ENCODE measurements at places on chromosomes 7 and 10.

DNA sequence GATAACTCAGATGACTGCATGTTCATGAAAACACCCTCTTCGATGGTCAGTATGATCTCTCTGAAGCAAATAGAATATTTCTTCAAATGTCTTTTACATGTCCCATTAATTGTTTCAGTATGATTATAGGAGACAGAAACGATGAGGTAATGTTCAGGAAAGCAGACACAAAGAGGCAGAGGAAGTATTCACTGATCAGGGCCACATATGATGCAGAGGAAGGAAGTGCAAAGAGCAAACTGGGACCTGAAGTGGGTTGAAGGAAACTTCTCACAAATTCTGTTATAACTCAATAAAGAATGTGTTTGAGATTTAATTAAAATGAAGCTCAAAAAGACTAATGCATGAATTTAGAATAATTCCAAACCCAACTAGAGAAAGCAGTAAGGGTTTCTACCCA is 70.5 kb downstream of the TES start:
- DNase-seq = no peak

GRCh38 chr10:91682912-91683311 is 50.0 kb upstream of the PPP1R3C start:
- DNase-seq = no peak

GRCh38 chr10:83458611-83459010 is 680.7 kb upstream of the GHITM start:
- DNase-seq = no peak

DNA sequence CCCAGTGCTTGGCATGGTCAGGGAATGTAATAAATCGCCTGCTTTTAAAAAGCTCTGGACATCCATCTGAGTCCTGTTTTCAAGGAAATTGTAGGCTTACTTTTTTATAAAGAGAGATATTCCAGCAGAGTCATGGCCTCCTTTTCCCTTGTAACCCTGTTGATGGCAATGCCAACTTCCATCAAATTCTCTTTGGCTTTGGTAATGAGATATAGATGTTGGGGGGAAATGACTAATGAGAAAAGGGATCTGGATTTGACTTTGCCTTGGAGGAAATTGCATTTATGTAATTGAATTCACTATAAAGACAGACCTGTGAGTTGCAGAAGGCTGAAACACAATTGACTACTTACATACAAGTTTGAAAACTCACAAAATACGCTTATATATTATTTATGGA is 347.5 kb downstream of the GPR158 start:
- no peak for DNase-seq

GRCh38 chr7:96021568-96021967 is 249.2 kb downstream of the DYNC1I1 start:
- no peak for DNase-seq

DNA sequence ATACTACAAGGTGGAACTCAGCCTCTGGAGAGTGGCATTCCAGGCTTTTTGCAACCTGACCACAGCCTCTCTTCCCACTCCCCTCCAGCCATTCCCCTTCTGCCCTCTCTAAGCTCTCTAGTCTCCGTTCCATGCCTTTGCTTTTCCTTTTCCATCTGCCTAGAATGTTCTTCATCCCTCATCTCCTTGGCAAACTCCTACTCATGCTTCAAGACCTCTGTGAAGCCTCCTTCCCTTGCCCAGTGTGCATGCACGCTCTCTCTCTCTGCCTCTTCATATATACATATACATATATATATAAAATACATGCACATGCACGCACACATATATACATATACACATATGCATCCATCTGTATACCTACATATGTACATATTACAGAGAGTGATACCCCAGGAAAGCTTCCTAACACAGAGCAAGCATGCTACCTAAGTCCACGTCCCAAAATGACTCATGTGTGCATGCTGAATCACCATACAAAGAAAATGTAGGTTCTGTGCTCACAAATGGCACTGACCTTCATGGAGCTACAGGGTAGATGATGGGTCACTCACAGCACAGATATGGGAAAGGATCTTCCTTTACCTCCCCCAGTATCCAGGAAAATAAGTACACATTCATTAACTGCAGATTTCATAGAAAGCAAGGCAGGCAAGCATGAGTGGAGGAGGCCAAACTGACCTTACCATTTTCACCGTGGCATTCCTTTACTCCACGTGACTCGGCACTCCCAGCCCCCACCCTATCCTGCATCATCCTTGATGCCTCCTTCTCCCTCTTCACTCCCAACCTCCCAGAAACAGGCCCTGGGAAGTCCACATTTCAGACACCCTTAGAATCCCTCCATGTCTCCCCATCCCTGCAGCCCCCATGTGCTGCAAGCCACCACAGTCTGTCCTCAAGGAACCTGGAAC is 238.4 kb upstream of the ZMIZ1 start:
- no peak for DNase-seq

DNA sequence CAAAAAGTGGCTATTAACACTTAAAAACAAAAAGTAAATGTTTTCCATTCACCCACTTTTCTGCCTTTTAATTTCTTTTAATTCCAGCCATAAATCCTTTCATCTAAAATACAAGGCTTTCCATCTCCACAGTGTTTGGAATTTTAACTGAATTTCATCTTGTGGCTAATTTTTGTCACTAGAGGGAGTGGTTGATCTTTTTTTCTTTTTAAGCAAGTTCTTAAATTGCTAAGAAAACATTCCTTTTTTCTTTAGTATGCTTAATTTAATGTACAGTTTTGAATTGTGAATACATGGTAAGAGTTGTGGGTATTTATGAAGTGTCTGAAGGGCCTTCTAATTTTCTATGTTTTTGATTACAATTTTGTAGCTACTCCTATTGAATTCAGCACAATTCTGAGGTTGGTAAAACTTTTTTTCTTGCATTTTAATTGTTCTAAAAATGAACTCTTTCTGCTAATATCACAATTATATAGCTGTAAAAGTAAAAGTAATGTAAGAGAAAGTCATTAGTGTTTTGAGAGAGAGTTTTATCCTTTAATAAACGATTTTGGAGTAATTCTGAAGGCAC is 54.9 kb upstream of the ANK3 start:
- DNase-seq = no peak

DNA sequence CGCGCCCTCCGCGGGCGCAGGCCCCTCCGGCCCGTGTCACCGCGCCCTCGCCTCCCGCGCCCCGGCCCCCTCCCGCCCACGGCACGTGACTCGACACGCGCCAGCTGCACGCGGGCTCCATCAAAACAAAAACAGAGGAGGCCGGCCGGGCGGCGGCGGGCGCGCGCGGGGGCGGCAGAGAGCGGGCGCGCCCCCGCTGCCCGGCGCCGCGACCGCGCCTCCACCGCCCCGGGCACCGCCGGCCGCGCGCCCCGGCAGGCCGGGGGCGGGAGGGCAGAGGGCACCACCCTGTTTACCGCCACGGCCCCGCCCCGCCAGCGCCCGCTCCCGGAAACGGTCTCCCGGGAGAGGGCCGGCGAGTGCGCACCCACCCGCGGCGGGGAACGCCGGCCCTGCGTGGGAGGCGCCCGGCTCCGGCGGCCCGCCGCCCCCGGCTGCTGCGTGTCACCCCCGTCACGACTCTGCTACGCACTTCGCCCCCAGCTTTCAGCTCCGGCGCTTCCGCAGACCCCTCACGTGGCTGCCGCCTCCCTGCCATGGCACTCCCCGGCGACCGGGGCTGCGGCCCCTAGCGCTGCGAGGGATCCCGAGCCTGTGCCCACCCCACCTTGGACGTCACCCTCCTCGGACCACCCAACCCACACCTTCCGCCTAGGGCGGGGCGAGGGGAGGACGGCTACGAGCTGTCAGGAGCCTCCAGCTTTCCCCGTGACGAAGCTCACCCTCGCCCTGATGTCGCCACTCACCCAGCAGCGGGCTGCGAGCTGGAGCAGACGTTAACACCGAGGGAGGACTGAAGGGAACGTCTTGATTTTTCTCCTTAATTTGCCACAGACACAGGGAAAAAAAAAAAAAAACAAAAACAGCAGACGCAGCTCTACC is 221.6 kb upstream of the MKLN1 start:
- peak; percentile 73 for DNase-seq

GRCh38 chr10:131396121-131397050 is 84.9 kb upstream of the TCERG1L start:
- DNase-seq = no peak
